ENCODE measurements at places on chromosomes 2 and 18. TPM values are rescaled to one million over a fixed set of nuclear protein-coding genes. Genes with fewer than 3 reads are reported as not detected.

IL1RN gene
- total RNA-seq: not detected

REEP1 gene
- total RNA-seq: 200 TPM

PIEZO2 gene
- 3.2 TPM for total RNA-seq

REG3A gene
- total RNA-seq: not detected

CD207 gene
- total RNA-seq: not detected

GATA6 gene
- 0.23 TPM for total RNA-seq

LDLRAD4 gene
- total RNA-seq: 83.5 TPM

NETO1 gene
- 50.7 TPM for total RNA-seq

PSMA8 gene
- total RNA-seq: 0.46 TPM

FTCDNL1 gene
- 4.8 TPM for total RNA-seq

KLF11 gene
- total RNA-seq: 11.1 TPM

ASNSD1 gene
- total RNA-seq: 89.0 TPM

EVX2 gene
- not detected for total RNA-seq

KCMF1 gene
- total RNA-seq: 42.0 TPM

G6PC2 gene
- not detected for total RNA-seq

AAK1 gene
- 46.4 TPM for total RNA-seq

CNTNAP5 gene
- 66.2 TPM for total RNA-seq

REL gene
- total RNA-seq: 7.4 TPM

BCL2L11 gene
- total RNA-seq: 5.5 TPM

APLF gene
- total RNA-seq: 17.8 TPM

OXER1 gene
- not detected for total RNA-seq

ING5 gene
- total RNA-seq: 36.0 TPM

CAPN14 gene
- total RNA-seq: 0.69 TPM

ERFE gene
- total RNA-seq: 1.2 TPM

UGT1A4 gene
- total RNA-seq: not detected

TRIM43 gene
- total RNA-seq: not detected

RABL2A gene
- total RNA-seq: 15.7 TPM

EPB41L3 gene
- total RNA-seq: 114 TPM

TEX44 gene
- not detected for total RNA-seq

SKA1 gene
- 5.5 TPM for total RNA-seq

CFC1 gene
- 9.2 TPM for total RNA-seq

MYO7B gene
- under 0.01 TPM for total RNA-seq

RHBDD1 gene
- 57.7 TPM for total RNA-seq

MYO3B gene
- 1.2 TPM for total RNA-seq

TMEFF2 gene
- 55.4 TPM for total RNA-seq

LCT gene
- not detected for total RNA-seq

AP1S3 gene
- 8.8 TPM for total RNA-seq
